ENCODE measurements at places on chromosomes 12 and 14.

DNA sequence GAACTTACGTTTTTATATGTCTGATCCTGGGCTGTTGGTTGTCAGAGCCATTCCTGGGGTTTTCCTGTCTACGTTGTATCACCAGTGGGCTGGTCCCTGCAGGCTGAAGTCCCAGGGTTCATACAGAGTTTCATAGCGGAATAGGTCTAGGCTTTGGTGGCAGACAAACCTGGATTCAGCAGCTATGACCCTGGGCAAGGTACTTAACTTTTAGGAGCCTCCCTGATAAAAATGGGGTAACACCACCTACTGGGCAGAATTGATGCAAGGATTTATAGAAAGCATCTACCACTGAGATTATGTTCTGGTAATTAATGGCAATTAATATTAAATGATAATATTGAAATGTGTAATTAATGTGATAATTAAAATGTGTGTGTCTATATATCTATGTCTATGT lies 141.2 kb downstream of the SYNE2 start:
- no peak for DNase-seq

GRCh38 chr14:21133901-21134300 lies 22.0 kb downstream of the OR5AU1 start:
- no peak for DNase-seq

DNA sequence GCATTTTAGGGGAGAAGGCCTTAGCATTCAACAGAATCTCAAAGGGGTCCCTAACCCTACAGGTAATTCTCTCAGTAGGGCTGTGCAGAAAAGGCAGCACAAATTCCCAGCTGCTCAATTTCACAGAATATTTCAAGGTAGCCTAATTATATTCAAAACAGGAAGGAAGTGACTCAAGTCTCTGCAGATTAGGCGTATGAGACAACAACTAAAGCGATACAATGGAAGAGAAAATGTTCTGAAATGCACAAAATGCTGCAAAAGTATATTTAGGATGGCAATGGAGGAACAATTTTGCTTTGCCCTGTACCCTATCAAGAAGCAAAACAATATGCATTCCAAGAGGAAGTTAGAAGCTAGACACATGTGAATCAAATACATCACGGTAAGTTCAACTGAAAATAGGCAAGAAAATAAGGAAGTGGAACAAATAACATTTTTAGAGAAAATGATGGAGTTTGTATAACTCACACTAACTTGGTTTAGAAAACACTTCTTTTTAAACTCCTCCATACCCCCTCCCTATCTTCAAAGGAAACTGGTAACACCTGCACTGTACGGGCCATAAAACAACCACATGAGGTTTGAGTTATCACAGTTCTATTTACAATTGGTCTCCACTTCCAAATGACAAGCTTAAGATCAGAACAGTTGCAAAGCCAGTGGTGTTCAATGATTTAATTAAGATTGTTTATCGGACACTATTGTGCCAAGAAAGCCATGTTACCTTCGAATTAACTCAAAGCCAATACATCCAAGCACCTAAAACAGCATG lies 1.6 kb downstream of the GIT2 start:
- DNase-seq = no peak

DNA sequence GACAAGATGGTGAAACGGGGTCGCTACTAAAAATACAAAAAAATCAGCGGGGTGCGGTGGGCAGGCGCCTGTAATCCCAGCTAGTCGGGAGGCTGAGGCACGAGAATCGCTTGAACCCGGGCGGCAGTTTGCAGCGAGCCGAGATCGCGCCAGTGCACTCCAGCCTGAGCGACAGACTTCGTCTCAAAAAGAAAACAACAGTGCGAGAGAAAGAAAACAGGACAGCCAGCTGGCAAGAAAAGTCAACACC lies 633 bp upstream of the RNU4-2 start:
- no peak for DNase-seq

GRCh38 chr14:63966407-63966806 lies 113.6 kb downstream of the SYNE2 start:
- no peak for DNase-seq

- peak; percentile 95 for DNase-seq
Observed at GRCh38 chr12:52895726-52896189, 9.1 kb downstream of the KRT8 start.

- DNase-seq = no peak
Observed at GRCh38 chr12:27779416-27779919, 565 bp upstream of the KLHL42 start.

GRCh38 chr12:22231836-22232235 lies 102.7 kb downstream of the ST8SIA1 start:
- DNase-seq = no peak

DNA sequence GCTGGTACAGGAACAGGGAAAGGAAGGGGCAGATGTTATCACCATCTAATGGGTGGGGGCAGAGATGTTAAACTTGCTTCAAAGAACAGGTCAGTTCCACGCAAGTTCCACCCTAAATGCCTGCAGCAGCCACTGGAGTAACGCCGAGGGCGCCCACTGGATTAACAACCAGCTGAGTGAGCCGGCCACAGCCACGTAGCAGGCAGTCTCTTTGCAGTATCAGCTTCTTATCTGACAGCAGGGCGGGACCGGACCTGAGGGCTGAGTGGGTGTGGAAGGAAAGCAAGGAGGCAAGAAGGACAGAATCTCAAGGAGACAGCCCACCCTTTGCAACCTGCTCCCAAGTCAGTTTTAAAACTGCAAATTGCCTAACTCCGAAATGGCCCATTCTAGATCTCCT lies 38.4 kb upstream of the FOXN3 start:
- peak; percentile 88 for DNase-seq

- peak; percentile 90 for DNase-seq
Observed at GRCh38 chr14:31965735-31966598, 111.1 kb upstream of the ARHGAP5 start.

GRCh38 chr12:38785381-38785780 lies 120.0 kb downstream of the CPNE8 start:
- no peak for DNase-seq

DNA sequence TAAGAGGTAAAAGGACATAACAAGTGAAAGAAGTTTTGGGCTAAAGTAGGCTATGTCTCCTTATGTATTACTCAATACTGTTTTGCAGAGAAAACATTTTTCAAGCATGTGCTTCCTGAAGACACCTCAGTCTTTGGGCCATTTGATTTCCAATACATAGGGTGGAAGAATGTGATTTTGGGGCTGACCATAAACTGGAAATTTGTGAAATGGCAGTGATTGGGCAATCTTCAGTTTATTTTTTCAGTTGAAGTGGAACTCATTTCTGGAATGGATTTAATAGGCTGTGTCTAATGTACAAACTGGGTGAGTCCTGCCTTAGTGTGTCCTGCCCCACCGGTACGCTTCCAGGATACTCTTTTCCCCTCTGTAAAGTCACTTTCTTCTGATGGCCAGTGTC lies 2.8 kb upstream of the ACADS start:
- DNase-seq = no peak

- no peak for DNase-seq
Observed at GRCh38 chr14:104151566-104152245, 13.3 kb downstream of the KIF26A start.

- DNase-seq = no peak
Observed at GRCh38 chr12:121038861-121039668, at the start of gene OASL. Gene OASL (minus strand): TSS chr12:121039246. CDS start chr12:121038971, 275 bp downstream.

GRCh38 chr12:89935850-89936249 lies 227.2 kb upstream of the ATP2B1 start:
- no peak for DNase-seq

- no peak for DNase-seq
Observed at GRCh38 chr12:70448371-70448770, 82.3 kb downstream of the KCNMB4 start.

GRCh38 chr14:75913183-75913582 lies 68.6 kb downstream of the TGFB3 start:
- DNase-seq = no peak

DNA sequence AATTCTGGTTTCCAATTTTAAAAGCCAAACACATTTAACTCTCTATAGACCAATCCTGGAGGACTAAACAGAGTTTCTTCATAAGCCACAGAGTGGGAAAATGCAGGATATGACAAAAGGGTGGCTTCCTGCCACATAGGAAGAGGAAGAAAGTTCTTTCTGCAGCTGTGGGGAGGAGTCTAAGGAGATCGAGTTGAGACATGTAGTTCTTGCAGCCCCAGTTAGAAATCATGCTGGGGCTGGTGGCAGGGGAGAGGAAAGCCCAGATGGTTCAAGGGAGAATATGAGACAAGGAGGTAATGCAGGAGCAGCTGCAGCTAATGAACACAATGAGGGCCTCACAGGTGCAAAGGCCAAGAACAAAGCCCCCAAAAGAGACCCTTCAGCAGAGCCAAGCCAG lies 85.0 kb upstream of the ARID2 start:
- DNase-seq = no peak

DNA sequence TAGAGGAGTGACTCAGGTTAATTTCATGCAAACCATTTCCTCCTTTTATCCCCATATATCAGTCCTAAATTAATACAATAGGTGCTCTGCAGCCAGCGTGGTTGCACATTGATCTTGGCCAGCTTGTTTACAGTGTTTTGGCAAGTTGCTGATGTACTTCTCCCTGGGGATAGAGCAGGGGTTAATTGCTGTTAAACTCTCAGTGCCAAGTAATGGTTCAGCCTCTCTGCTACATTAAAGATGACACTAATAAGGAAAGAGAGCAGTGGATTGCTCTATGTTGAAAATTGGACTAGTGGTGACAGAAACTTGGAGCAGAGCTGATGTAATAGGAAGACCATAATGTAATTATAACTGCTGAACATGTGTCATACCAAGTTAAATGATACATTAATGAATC lies 717.5 kb downstream of the RERGL start:
- no peak for DNase-seq
